ENCODE measurements at places on chromosomes 11 and 22.

DNA sequence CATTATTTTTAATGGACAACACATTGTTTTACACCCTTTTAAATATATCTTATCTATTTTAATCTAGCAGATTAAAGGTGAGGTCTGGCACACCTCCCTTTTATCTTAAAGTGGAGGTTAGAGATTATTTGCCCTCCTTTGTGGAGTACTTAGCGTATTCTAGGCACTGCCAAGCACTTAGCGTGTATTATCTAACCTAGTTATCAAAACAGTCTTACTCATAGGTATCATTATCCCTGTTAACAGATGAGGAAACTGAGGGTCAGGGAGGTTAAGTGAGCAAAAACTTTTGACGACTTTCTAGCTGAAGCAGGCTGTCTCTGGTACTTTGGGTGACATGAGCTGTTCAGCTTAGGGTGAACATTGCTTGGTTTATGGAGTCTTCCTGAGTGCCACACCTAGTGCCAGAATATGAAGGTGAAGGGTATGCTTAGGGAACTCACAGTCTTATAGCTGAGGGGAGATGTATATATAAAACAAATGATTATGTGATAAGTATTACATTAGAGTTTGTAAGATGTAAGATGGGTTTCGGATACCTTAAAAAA lies 55.0 kb downstream of the ZNRF3 start:
- DNase-seq = no peak

DNA sequence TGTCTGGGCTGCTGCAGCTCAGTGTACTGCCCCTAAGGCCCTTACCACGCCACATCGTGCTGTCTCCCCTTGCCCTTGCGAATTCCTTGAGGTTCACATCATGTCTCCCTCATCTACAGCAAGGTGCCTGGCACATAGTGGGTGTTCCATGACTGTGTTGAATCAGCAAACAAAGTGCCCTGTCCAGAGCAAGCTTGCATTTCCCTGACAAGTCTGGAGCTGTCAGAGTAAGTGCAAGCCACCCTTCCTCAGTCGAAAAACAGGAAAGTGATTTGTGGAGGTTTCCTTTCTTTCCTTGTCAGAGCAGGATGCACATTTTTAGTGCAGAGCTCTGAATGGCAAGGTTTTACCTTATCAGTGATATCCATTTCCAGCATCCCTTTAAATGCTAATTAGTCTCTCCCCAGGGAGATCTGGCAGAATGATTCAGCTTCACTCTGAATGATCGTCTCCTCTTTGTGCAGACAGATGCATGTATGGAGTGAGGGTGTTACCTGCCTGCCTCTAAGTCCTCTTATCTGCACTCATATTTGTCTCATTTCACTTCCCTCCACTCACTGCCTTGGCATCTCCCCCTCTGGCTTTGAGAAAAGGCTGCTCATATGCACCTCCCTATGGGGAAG lies 331.2 kb downstream of the TMEM135 start:
- DNase-seq = no peak

DNA sequence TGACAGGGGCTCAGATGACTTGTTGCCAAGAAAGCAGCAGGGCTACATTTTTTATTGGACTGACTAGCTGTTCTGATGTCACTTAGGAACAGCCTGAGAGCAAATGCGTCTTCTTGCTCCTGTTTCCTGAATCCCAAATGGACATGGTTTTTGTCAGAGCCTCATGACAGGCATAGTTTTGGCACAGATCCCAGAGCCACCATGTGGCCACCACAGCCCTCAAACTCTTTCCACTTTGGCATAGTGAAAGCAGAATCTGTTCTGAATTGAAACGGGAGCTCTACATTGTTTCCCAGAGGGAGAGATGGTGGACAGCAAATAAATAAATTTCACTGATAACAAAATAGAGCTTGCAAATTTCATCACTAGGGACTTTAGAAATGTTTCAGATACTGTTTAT lies 222.2 kb downstream of the C11orf87 start:
- DNase-seq = no peak

DNA sequence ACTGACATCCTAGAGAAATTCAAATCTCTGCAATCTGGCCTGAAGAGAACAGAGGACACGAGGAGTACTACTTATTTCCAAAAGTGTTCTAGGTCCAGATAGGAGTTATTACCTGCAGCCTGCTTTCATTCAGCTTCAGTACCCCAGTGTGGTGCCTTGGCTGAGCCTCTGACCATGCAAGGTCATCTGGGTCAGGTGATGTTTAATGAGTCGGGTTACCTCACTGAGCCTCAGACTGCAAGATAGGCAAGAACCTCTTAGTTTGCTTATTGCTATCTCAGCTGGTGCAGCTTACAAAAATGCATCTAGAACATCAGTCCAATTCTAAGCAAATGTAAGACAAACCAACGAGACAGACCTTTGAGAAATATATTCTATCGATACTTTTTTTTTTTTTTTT lies 9.5 kb upstream of the NF2 start:
- DNase-seq = no peak

- DNase-seq = no peak
Observed at GRCh38 chr11:96168623-96169022, 174.4 kb downstream of the MAML2 start.

DNA sequence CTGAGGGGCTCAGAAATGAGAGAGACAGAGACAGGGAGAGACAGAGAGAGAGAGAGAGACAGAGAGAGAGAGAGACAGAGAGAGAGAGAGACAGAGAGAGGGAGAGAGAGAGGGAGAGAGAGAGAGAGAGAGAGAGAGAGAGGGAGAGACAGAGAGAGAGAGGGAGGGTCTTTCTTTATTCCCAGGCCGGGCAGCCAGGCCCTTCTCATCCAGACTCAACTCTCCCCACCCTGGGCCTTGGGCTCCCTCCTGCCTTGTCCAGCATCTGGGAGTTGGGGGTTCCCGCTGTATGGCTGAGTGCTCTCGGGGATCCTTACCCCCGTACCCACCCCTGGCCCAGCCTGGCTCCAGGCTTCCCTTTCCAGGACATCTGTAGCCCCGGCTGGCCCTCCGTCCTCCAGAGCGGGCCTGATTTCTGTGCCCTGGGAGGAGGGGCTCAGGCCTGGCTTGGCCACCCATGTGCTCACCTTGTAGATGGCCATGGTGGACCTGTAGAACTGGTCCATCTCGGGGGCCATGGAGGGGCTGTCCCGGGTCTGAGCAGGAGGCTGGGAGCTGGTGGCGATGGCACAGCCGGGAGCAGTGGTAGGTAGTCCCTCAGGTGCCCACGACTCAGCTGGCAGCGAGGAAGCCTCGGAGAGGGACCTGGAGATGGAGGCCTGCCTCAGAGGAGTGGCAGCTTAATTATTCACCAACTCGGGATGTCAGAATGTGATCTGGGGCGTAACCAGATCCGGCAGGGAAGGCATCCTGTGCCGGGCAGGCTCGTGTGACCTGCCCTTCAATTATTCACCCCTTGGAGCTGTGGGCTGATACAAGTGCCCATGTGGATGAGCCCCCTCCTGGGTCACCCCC lies at the start of gene BAIAP2L2:
Gene BAIAP2L2 (minus strand): TSS at position 677 of the 855 bp plus-strand sequence. CDS start 159 bp downstream, at position 518.
- no peak for DNase-seq

GRCh38 chr11:31761636-31762035 lies 49.5 kb downstream of the PAX6 start:
- no peak for DNase-seq

- no peak for DNase-seq
Observed at GRCh38 chr11:88175569-88176075, 379 bp upstream of the RAB38 start.

DNA sequence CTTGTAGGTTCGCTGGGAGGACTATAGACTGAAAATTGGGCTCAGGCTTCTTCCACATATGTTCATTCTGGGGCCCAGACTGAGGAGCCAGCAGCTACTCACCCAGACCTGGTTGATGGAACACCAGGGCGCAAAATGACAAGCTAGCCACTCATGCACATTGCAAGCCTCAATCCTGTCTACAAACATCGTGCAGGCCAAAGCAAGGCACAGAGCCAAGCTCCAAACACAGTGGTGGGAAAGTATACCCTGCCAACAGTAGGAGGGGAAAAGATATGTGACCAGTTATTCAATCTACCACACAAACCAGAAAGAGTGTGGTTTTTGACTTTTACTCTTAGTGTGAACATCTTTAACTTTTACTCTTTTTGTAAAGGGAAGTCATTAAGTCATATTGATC lies 660.5 kb downstream of the NTM start:
- DNase-seq = no peak

DNA sequence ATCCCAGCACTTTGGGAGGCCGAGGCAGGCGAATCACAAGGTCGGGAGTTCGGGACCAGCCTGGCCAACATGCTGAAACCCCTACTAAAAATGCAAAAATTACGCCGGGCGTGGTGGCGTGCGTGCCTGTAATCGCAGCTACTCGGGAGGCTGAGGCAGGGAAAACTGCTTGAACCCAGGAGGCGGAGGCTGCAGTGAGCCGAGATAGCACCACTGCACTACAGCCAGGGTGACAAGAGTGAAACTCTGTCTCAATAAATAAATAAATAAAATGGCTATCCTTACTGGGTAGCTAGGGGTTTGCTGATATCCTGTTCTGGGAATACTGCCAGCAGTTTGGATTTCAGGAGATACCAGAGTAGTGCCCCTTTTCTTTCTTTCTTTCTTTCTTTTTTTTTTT lies 2.4 kb upstream of the RBM14 start:
- DNase-seq = no peak

GRCh38 chr11:122816761-122817520 lies 21.4 kb upstream of the CRTAM start:
- no peak for DNase-seq

DNA sequence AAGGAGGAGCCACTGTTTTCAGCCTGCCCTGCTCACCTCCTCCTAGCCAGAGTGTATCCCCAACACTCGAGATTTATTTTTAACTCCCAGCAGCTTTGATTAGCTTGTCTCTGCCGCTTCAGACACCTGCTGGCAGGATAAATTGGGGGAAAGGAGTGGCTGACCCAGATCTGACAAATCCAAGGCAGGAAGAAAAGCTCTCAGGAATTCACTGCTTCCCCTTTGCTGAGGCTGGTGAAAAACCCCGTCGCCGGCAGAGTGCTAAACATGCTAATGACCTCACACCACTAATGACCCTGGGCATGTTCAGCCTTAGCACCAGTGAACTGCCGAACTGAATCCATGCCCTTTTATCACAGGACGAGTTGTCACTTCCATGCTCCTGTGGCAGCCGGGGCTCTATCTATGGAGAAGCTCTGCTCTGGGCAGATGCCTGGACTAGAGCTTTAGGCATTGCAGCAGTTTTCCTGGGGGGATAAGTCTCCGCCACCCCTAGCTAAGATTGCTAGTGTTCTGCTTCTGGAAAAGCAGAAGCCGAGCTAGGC lies 52.2 kb downstream of the FEZ1 start:
- DNase-seq = no peak

- DNase-seq = no peak
Observed at GRCh38 chr22:22838148-22838786, 49.3 kb upstream of the IGLL5 start.

DNA sequence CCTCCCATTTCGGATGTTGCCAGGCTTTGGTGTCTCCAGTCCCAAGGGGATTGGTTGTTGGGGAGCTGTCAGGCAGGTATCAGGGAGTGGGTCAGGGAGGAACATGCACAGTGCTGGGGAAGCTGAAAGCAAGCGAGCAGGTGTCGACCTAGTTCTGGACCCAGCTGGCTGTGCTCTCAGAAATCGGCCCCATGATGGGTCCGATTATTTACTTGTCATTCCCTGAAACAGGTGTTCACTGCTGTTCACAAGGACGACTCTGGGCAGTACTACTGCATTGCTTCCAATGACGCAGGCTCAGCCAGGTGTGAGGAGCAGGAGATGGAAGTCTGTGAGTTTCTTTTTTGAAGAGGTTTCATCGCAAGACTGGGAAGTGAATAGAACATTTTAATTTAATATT lies 76.8 kb downstream of the JAM3 start:
- DNase-seq = no peak
